ENCODE measurements at places on chromosomes 4 and X. TPM values are rescaled to one million over a fixed set of nuclear protein-coding genes. Genes with fewer than 3 reads are reported as not detected.

The CLTRN gene
- not detected for polyA plus RNA-seq

The MAGED4 gene
- 1.1 TPM for polyA plus RNA-seq

The CLCN4 gene
- 5.1 TPM for polyA plus RNA-seq

The FAM47E gene
- not detected for polyA plus RNA-seq

The SLC10A7 gene
- polyA plus RNA-seq, result 8.3 TPM

The PDE6B gene
- 16.6 TPM for polyA plus RNA-seq

The XKRX gene
- polyA plus RNA-seq, result 0.88 TPM

The ZNF81 gene
- polyA plus RNA-seq, result 2.8 TPM

The PLK4 gene
- polyA plus RNA-seq, result 1.6 TPM

The CPLX1 gene
- not detected for polyA plus RNA-seq

The PCDH18 gene
- polyA plus RNA-seq, result not detected

The FREM3 gene
- 0.60 TPM for polyA plus RNA-seq

The CSN1S1 gene
- polyA plus RNA-seq, result not detected

The KCTD8 gene
- not detected for polyA plus RNA-seq

The IL2 gene
- polyA plus RNA-seq, result not detected

The ARSD gene
- 5.4 TPM for polyA plus RNA-seq

The WDFY3 gene
- not detected for polyA plus RNA-seq

The PAGE1 gene
- not detected for polyA plus RNA-seq

The MYL5 gene
- polyA plus RNA-seq, result 8.3 TPM

The HDAC8 gene
- polyA plus RNA-seq, result 18.7 TPM

The YIPF7 gene
- polyA plus RNA-seq, result not detected

The CFP gene
- polyA plus RNA-seq, result 0.95 TPM

The TMPRSS11A gene
- not detected for polyA plus RNA-seq

The GRIA3 gene
- polyA plus RNA-seq, result not detected

The KIAA1210 gene
- not detected for polyA plus RNA-seq

The CCKAR gene
- not detected for polyA plus RNA-seq

The TMEM31 gene
- polyA plus RNA-seq, result not detected
